ENCODE measurements at places on chromosomes 4 and X.

DNA sequence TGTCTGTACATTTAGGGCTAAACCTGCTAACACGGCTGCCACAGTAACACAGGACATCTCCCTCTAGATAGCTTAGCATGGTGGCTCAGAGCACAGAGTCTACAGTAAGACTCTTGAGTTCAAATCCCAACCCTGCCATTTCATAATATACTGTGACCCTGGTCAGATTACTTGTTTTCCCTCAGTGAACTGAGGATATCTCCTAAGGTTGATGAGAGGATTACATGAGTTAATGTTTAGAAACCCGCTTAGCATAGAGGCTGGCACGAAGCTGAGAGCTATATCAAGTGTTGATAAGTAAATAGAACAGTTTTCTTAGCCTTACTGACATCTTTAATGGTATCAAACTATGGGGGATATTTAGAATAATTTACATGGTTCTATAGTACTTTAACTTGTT, 37.2 kb downstream of the CASP3 start:
- DNase-seq: no peak

- DNase-seq: peak; percentile 53
Measured at GRCh38 chr4:82123934-82124333, 249.9 kb downstream of the HNRNPD start.

DNA sequence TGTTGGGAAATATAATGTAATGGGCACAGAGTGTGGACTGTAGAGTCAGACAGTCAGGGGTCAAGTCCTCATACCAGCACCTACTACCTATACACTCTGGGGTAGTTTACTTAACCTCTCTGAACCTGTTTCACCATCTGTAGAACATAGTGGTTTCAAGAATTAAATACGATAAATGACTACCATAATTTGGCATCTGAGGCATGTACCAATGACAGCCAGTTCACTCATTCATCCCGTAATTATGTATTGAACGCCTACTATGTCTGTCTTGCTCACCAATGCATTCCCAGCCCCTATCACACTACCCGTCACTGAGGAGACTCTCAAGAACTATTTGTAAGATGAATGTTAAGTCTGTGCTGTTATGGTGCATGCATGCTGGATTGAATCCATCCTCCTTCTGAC, 2.0 kb upstream of the FGB start:
- no peak for DNase-seq

DNA sequence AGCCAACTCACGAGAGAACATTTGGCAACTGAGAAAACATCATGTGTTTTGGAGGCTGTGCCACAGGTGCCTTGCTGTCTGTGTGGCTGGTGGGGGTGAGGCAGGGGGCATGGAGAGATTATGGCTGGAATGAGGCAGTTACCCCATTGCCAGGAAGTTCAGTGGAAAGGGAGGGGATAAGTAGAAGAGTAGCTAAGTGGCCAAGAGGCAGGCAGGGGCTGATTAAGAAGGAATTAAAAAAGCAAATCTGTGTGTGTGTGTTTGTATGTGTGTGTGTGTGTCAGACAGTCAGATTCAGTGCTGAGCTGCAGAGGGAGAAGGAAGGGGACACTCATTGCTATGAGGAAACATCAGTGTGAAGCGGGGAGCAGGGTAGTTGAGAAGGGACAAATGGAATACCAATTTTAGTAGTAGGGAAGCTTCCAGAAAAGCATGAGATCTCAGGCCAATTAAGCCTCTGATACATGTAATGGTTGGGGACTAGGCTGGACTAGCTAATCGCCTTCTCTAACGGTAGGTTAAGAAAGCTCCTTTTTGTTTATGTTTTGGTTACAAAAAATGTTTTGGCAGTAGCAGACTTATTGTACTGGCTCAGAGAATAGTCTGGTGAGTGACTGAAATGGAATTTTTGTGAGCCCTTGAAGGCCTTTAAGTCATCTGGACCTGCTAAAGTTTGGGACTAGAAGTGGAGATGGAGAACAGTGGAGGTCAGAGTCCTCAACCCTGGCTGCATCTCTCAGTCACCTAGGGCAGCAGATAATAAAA, 18.5 kb downstream of the TMEM164 start:
- DNase-seq: no peak

DNA sequence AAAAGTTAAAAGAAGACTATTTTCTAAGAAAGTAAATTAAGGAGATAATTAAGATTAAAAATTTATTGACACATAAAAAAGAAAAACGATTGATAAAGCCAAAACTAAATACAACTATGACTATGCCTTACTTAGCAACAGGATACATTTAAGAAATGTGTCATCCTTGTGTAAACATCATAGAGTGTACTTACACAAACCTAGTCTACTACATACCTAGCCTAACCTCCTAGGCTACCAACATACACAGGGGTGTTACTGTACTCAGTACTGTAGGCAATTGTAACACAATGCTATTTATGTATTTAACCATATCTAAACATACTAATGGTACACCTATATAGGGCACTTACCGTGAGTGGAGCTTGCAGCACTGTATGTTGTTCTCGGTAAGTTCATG, 108.3 kb downstream of the ANXA10 start:
- DNase-seq: no peak

DNA sequence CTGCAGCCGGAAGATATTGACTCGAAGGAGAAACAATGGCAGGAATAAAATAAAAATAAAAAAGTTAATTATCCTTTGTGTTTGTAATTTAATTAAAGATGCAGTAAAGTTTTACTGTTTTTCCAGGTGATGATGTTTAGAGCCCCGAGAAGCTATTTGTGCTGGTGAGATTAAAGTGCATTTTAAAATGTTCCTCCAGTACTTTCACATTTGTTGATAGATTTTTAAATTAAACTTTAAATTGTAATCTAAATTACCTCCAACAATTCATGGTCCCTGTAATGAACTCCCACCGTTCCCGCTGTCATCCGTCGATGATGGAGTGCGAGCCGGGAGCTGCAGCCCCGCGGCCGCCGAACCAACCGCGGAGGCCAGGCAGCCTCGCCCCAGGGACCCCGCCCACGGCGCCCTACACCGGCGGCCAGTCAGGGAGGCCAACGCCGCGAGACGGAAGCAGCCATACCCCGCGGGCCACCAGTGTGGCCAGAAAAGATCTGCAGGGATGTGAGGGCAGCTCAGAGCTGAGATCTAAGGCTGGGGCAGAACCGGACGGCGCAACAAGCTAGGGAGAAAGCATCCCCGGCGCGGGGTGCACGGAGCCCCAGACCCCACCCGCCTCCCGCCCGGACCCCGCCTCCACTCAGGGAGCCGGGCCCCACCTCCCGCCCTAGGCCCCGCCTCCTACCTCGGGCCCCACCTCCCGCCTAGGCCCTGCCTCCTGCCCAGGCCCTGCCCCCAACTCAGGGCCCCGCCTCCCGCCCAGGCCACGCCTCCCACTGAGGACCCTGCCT, 104.0 kb downstream of the FAM53A start:
- peak; percentile 92 for DNase-seq

GRCh38 chr4:140609548-140610425, 41.0 kb upstream of the UCP1 start:
- DNase-seq: peak; percentile 51

- DNase-seq: no peak
Measured at GRCh38 chr4:86615501-86615900, 21.4 kb downstream of the PTPN13 start.

GRCh38 chr4:78032446-78032845, 24.7 kb upstream of the FRAS1 start:
- DNase-seq: no peak

DNA sequence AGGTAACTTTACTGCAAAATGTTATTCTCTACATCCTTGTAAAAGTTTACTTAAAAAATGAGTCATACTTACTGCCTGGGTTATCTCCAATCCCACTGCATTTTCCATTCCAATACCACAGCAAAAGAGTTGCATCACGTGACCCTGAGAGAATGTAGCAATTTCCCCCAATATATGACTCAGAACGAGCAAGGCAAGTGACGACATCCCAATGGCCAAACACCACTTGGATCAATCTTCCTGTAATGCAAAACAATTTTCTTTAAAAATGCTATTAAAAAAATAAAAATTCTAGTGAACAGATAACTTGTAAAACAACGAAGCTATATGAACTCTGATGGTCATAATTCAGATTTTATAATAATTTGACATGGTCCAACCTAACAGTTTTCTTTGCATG, 224.3 kb downstream of the DCLK2 start:
- DNase-seq: no peak

DNA sequence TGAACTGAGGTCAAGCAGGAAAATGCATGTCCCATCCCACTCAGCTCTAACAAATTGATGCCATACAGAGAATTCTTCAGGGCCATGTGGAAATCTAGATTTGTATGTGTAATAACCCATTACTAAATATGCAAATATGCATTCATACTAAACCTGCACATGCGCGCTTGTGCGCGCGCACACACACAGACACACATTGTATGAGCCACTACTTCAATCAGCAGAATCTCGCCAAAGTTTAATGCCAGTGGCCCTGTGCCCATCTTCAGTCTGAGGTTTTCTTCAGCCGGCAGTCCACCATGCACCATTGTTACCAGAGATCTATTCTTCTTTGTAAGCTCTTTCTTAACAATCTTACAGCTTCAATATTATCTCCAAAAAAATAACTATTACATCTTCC, 276.4 kb downstream of the PDGFC start:
- no peak for DNase-seq

DNA sequence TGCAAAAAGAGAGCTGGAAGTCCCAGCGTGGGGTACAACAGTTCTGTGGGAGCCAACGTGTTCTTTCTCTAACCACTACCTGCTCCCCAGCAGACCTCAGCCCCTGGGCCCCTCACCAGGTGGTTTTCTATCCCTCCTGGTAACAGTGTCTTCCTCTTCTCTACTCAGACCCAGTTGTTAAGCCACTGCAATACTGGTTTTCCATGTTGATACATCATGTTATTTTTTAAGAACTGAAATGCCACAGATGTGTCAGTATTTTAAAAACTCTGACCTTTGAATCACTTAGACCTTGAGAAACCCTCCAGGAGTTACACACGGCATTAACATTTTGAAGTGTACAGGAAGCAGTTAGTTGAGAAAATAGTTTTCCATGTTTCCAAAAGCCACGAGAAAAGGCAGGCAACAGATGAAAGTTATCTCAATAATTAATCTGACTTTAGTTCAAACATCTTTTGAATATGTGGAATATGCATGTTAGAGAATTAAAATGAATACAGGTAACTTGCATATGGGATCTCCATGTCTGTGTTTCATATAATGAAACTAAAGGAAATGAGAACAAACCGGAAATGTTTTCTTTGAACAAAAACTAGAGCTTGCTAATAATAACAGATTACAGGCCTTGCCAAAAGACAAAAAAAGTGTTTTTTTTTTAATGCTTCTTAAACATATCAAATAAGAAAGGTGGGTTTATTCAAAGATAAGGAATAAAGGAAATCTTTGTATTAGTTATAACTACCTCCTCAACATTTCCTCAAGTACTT, 108.8 kb downstream of the ZNF827 start:
- peak; percentile 10 for DNase-seq

- DNase-seq: no peak
Measured at GRCh38 chrX:95629737-95630136, 1054.9 kb upstream of the DIAPH2 start.

GRCh38 chr4:111959222-111959621, 186.0 kb upstream of the FAM241A start:
- DNase-seq: no peak

DNA sequence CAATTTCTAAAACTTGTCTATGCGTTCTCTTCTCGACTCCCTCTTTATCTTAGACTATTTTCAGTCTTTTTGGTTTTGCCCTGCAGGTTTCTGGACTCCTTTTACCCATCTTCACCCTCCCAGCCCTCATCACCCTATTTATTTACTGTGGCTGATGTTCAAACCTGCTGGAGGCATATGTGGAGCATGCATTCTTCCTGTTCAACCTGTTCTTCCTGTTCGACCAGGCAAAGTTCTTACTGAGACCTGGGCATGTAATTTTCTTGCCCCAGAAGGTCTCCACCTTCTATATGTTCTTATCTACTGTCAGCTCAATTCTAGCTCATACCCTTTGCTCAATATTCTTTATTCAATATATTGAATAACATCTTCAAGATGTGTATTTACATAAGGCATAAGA, 69.4 kb upstream of the AGA start:
- no peak for DNase-seq

GRCh38 chr4:41207291-41207831, 7.0 kb downstream of the APBB2 start:
- DNase-seq: no peak

- no peak for DNase-seq
Measured at GRCh38 chr4:2067446-2068197, 8.5 kb downstream of the NAT8L start.

DNA sequence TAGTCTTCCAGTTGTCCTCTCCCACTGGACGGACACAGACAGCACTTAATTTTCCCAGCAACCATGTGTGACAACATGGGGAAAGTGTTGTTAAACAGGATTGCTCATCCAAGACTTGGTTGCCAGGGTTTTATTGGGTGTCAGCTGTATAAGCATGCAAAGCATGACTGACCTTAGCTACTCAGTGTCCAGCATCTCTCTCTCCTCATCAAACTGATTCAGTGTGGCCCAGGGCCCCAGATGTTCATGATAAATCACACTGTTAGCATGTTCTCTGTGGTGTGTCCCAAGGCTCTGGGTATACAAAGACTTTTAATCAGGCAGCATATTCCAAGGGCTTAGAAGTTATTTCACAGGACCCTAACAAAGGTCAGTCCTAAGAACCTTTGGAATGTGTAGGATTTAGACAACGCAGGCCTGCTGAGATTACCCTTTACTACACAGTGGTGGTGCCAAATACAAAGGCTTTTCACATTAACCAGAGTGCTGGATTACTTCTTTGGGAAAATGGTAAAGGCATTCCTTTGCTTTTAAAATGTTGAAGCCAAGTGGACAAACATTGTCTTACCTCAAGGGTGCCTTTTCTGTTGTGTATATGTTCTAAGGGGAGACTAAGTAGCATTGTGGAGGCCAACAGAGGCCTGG, 213.3 kb downstream of the GLUD2 start:
- no peak for DNase-seq

All from natural killer cell (primary cell).